Heart right ventricle (tissue), 16 donors: ENCODE measurements at places on chromosomes 3 and 15. TPM values are rescaled to one million over a fixed set of nuclear protein-coding genes. Genes with fewer than 3 reads are reported as not detected.

GRCh38 chr3:190209533-190209932 lies 88.8 kb upstream of the P3H2 start:
- DNase-seq, result no peak

The NRG4 gene
- total RNA-seq, result not detected

DNA sequence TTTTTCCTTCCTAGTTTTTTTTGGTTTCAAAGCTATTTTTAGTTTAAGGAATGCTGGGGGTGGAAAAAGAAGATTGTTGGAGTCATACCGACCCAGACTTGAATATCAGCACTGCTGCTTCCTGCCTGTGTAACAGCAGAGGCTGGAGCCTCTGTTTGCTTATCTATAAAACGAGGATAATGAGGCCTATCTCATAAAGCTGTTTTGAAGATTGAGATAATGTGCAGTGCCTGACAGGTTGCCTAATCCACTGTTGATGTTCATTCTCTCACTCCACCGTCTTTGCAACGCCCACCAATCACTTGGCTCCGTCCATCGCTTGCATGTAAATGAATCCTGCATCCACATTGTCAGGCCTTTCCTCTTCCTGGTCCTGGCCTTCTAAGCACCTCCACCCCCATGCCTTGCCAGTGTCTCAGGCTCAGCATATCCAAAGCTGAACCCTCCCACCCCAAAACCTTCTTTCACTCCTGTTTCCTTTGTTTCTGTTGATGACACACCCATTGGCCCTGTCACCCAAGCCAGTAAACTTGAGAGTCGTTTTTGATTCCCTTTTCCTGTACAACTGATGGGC lies 94.9 kb downstream of the MEX3B start:
- DNase-seq, result no peak

DNA sequence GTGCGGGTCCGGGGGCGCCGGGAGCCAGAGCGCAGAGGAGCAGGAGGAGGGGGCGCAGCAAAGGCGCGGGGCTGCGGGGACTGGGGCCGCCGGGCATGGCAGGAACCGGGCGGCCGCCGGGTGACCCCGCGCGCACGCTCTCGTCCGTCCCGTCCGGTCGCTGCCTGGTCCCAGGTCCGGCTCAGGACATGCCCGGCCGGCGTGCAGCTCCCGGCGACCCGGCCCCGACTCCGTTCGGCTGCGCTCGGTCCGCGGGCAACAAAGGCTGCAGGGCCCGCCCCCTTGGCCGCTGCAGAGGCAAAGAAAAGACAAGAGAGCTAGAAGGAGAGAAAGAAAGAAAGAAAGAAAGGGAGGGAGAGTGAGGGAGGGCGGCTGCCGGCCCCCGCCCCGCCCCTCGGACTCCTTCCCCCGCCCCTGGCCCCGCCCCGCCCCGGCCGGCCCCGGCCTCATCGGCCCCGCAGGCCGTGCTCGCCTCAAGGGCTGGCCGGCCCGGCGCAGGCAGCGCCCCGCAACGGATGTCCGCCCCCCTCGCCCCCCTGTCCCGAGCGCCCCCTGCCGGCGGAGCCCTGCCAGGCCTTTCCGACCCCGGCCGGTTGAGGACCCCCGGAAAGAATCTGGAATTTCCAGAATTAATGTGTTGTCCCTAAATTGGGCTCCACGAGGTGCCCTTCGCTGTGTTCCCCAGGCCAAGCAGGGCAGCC lies at the start of gene ADAMTS7:
Gene ADAMTS7, minus strand, starts transcription at position 341 of the 701 bp plus-strand sequence. Its CDS starts 244 bp downstream, at position 97.
- peak; percentile 87 for DNase-seq

DNA sequence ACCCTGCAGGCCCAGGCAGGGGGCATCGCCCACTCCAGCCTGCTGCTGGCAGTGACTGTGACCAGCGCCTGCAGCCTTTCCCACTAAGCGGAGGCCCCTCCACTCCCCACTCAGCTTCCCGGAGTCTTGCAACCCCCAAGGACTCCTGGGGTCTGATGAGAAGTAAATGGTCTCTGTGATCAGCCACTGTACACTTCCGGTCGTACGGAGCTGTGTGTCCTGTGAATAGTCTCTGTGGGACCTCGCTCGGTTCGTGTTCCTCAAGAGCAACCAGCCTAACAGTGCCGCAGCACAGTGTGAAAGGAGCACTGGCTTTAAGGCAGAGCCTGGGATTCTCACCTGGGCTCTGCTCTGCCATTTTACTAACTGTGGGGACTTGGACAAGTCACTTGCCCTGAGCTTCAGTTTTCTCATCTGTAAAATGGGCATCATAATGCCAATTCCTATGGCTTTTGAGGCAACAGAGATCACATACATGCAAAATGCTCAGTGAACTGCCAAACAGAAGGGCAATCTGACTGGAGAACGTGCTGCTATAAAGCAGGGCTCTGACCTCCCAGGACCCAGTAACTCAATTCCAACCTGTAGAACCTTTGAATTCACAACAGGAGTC lies 26.7 kb downstream of the TMEM43 start:
- DNase-seq, result no peak

GRCh38 chr3:190492129-190492528 lies 21.8 kb upstream of the IL1RAP start:
- DNase-seq, result no peak

DNA sequence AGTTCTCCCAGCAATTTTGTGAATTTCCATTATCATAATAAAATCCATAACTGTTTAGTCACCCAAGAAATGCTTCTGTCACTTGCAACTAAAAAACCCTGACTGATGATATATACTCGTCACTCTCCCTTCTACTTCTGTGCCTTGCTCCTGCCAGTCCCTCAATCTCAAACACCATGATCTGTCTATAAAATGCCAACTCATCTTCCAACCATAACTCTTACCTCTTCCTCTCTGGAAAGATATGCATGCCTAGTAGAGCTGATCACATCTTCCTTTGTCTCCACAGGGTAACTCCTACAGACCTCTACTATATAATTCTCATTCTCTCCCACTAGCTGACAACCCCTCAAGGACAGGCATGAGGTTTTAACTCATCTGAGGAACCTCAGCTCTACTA lies 5.2 kb upstream of the VEPH1 start:
- DNase-seq, result no peak

DNA sequence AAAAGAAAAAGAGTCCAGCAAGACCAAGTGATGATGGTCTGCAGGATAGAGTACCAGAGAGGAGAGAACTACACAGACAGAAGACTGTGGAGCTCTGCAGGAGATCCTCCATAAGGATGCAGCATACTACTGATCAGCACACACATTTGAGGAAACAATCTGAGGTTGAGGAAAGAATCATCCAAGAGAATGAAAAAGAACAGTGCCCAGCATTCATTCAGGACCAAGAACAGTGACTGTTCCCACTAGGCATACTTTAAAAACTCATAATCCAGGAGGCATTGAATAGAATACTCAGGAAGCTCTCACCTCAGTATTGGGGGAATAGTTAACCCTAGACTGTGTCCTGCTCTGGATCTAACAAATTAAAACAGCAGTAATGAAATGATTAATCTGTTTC lies 54.9 kb downstream of the THSD4 start:
- DNase-seq, result no peak

DNA sequence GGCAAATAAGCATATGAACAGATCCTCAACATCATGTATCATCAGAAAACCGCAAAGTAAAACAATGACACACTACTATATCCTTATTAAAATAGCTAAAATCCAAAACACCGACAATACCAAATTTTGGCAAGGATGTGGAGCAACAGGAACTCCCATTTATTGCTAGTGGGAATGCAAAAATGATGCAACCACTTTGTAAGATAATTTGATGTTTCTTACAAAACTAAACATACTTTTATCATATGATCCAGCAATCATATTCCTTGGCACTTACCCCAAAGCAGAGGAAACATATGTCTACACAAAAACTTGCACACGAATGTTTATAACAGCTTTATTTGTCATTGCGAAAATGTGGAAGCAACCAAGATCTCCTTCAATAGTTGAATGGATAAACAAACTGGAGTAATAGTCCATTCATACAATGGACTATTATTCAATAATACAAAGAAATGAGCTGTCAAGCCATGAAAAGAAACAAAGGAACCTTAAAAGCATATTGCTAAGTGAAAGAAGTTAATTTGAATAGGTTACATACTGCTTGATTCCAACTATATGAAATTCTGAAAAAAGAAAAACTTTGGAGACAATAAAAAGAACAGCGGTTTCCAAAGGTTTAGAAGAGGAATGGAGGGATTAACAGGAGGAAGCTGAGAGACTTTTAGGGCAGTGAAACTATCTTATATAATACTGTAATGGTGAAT lies 172.0 kb downstream of the VPS13C start:
- no peak for DNase-seq

- DNase-seq, result no peak
Observed at GRCh38 chr15:60708684-60709083, 229.7 kb upstream of the ICE2 start.

The ADCY5 gene
- 235 TPM for total RNA-seq

DNA sequence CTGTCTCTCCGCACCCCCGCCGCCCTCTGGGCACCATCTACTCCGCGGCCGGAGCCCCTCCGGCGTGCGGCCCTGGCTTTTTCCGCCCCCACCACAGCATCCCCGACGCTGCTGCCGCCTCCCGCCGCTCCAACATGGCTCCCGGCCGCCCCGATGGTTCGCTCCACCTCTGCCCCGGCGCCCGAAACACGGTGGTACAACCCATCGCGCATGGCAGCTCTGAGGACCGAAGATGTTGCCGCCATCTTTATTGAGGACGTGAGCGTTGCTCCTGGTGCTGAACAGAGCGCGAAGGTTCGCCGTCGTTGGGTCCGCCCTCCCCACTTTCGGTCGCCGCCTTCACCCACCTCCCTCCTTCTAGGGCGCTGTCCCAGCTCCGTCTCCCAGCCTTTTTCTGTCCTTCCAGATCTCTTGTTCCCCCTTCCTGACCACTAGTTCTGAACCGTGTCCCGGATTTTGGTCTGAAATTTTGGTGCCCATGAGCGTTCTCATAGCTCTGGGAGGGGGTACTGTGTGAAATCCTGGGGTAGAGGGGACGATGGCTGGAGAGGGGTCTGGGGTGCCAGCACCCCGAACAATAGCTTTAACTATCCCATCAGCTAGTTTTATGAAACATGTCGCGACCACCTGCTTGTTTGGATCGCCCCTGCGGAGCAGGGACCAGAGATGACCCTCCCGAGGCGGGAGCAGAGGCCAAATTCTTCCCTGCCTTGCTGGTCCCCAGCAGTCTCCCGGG lies at the start of gene CELSR3:
Gene CELSR3, minus strand, starts transcription at position 134 of the 736 bp plus-strand sequence. CDS start 252 bp downstream, outside the sequence.
- DNase-seq, result peak; percentile 71

GRCh38 chr3:155748611-155749365 lies 3.9 kb upstream of the PLCH1 start:
- no peak for DNase-seq

DNA sequence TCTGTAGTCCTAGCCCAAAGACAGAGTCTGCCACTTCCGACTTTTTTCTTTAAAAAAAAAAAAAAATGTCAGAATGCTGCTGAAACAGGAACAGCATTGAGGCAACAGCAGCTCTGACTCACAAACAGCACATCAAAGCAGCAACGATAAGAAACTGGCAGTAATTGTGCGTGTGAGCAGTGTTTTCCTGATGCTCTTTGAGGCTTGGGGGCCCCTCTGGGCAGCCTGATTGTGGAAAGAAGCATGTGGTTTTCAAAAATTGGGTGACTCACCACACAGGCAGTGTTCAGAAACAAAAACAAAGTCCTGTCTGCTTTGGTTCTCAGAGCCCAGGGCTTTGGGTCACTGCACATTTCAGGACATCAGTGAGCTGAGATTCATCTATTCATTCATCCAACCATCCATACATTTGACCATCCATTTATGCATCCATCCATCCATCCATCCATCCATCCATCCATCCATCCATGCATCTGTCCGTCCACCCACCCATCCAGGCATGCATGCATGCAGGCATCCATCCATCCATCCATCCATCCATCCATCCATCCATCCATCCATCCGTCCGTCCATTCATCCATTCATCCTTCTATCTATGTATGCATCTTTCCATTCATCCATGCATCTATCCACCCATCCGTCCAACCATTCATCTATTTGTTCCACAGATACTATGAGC lies 308.4 kb downstream of the RPLP1 start:
- peak; percentile 20 for DNase-seq

DNA sequence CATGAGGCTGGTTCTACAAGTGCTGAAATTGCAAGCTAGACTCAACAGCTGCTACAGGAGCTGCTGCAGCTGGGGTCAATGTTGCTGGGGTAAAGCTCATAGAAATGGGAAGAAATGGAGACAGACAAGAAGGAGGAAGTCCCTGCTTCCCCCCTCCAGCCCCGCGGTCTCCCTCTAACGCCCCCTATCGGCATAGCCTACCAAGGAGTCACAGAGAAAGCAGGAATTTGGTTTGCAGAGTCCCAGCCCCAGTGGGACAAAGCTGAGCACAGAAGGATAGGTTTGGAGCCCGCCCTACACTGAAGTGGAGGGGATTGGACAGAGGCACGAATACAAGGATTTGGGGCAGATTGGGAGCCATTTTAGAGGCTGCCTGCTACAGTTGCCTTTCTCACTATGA lies 176.9 kb upstream of the ANKRD28 start:
- no peak for DNase-seq

The CEMIP gene
- total RNA-seq, result 0.05 TPM

DNA sequence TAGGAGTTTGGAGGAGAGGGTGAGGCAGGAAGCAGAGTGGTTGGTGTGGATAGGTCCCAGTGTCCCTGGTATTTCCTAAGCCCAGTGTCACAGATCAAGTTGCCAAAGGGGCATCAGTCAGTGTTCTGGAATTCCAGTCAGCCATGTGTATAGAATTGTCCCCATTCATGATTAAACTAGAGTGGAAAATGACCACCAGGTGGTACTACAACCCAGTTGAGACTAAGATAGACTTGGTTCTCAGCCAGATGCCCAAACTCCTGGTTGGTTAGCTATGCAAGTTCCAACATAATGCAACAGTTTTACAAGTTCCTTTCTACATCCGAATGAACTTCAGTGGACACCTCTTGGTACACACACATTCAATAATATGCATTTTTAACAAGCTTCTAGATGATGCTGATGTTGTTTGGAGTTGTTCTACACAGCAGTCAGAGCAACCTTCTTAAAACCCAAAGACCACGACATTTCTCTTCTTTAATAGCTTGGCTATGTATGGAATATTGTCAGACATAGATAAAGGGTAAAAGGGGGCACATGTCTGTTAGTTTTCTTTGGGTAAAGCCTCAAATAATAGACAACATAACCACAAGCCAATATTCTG lies 8.4 kb upstream of the ATR start:
- DNase-seq, result peak; percentile 40

DNA sequence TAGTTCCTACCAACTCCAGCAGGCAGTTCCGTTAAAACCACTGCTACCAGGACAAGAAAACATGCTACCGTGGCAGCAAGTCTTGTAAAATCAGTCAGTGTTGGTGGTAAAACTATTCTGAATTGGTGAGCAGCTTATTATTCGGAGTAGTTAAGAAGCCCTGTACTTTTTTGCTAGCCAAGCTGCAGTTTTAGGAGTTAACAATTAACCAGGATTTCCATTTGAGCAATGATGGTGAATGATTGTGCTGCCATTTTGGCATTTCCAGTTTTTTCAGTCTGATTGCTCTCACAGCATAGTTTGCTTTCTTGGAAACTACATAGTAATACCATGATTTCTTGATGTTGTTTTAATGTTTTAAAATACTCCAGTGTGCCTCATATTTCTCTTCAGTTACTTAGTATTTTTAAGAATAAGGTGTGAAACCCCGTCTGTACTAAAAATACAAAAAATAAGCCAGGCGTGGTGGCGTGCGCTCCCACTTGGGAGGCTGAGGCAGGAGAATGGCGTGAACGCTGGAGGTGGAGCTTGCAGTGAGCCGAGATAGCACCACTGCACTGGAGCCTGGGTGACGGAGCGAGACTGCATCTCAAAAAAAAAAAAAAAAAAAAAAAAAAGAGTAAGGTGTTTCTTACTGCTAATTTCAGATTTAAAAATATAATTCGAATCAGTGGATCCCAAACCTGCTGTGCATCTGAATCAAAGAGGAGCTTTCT lies 43.8 kb upstream of the SCAANT1 start:
- DNase-seq, result no peak

GRCh38 chr15:99143655-99144610 lies 39.1 kb downstream of the SYNM start:
- peak; percentile 63 for DNase-seq
